Esophagus squamous epithelium (tissue), 5 donors: ENCODE measurements at places on chromosomes 4 and X.

DNA sequence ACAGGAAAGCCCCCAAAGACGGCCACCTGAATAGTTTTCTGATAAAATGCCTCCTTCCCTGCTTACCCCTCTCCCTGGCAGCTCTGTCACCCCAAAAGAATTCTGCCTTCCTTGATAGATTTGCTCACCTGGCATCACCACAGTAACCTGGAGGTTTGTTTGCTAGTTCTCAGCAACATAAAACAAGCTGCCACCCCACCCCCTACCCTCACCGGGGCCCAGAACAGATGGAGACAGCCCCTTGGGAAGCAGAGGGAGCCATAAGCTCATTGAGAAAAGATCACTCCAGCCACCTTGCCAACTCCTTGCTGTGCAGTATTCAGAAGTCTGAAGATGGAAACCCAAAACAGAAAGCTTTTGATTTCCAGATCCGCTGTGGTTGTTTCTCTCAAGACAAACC lies 108.6 kb downstream of the DHX15 start:
- no peak for DNase-seq

- DNase-seq: no peak
These were observed 196.2 kb downstream of the SNCA start for GRCh38 chr4:89640620-89641366.

DNA sequence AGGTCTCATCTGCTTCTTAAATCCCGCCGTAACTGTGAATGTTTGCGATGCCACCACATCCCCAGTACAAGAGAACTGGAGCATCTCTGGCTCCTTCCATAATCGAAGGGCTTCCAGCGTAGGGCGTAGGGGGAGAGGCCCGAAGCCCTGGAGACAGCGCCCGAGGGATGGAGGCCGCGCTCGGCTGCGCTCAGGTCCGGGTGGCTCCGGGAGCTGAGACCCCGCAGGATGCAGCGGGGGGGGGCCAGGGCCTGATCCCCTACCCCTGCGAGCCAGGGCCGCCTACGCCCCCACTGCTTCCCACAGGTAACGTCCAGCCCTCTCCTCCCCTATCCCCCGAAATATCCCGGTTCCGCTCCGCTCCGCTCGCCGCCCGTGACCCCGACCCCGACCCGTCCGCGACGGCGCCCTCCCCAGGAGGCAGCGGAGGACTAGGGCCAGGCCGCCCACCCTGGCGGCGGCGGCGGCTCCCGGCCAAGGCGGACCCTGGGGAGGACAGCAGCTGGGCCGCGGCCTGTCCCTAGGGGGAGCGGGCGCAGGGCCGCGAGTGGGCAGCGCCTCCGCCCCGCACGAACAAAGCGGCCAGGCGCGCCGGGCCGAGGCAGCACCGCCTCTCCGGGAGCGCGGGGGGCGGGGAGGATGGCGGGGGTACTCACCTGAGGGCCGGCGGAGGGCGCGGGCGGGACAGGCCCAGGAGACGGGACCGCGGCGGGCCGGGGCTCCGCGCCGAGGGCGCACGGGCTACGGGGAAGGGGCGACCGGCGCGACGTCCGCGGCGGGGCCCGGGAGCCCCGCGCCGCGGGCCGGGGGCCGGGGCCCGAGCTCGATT lies 723 bp downstream of the WDFY3 start:
- no peak for DNase-seq

GRCh38 chrX:14029039-14029424 lies 660 bp downstream of the GEMIN8 start:
- DNase-seq: no peak

GRCh38 chr4:22434895-22435294 lies 81.0 kb downstream of the ADGRA3 start:
- DNase-seq: no peak

DNA sequence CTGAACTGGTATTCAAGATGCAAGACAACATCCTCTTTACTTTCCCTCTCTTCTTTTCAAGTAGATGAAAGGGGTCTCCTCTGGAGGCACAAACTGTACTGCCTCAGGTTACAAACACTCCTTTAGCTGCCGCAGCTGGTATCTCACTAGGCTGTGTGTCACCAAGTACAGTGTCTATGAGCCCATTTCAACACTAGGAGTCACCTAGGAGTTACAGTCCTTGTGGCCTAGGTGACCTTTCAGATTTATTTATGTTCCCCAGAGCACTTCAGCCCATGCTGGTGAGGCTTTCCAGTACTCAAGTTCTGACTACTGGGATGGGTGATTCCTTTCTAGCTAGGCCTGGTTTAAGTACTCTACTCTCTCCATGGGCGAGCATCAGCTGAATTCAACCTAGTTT lies 32.4 kb upstream of the TMLHE start:
- DNase-seq: no peak

DNA sequence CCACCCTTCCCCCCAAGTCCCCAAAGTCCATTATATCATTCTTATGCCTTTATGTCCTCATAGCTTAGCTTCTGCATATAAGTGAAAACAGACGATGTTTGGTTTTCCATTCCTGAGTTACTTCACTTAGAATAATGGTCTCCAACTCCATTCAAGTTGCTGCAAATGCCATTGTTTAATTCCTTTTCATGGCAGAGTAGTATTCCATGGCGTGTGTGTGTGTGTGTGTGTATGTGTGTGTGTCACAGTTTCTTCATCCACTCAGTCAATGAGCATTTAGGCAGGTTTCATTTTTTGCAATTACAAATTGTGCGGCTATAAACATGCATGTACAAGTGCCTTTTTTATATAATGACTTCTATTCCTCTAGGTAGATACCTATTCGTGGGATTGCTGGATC lies 107.5 kb upstream of the GALNT7 start:
- no peak for DNase-seq

GRCh38 chr4:57163530-57164459 lies 53.6 kb upstream of the IGFBP7 start:
- DNase-seq: peak; percentile 8

DNA sequence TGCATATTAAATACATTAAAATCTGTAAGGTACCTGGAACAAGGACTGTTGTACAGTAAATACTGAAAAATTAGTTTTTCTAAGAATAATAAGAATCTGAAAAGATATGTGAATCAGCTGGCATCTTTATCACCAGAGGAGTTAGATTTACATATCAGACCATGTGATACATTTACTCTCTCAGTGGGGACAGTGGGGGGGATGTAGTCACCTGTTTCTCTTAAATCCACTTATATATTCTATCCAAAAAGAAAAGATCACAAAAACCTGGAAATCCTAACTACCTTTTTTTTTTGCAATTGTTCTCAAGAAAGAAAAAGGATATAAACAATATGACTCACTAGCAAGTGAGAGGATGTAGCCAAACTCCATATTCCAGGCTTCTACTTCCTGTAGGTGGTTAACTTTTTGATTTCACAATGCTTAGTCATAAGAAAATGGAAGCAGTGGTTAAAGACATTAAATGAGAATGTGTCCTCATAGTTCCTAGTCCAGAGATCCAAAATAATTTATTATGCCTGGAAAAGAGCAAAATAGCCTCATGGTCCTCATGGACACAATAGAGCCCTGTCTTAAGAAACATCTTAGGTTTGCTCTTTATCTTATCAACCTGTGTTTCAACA lies 22.5 kb upstream of the MYOZ2 start:
- no peak for DNase-seq

DNA sequence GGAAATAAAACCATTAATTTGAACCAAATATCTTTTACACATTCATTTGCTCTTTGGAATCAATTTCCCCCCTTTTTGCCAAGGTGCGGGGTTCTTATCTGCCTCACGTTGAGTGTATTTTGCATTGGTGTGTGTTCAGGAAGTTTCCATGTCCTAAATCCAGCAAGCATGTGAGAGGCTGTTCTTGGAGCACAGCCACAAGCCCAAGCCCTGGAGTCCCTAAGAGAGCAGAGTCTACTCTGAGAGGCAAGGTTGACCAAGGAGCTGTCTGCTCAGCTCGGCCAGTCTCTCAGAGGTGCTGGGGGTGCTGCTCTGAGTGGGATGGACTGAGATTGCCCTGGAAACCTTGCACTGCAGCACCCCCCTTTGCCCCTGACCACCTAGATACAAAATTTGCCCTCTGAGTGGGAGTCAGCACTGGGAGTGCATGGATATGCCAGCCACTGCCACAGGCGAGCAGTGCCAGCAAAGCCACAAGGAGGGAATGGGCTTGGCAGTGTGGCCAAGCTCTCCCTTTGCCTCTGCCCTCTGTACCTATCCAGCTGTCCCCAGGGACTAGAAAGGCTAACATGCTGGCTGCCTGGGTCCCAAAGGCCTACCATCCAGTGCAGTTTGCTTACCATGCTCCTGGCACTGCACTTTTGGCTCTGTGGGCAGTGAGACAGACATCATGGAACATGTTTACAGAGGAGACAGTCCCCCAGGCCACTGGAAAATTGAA lies 20.5 kb upstream of the FAM193A start:
- DNase-seq: no peak

DNA sequence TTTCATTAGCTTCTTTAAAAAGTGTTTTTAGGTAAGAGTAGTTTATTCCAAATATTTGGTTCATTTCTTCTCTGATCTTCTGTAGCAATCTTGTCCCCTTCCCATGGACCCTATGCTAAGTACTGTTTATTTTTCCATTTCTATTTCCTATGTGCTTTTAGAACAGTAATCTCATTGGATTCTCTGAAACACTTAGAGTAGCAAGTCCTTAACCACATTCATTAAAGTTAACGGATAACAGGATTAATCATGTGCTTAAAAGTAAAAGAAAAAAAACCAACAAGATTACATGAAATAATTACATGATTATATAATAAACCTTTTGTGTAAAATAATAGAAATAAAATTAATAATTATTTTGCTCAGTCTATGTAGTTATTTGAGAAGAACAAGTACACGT lies 929.7 kb downstream of the C4orf33 start:
- no peak for DNase-seq

- DNase-seq: no peak
These were observed 493.5 kb downstream of the IL15 start for GRCh38 chr4:142129931-142130330.

- no peak for DNase-seq
These were observed 453.0 kb downstream of the PCDH11X start for GRCh38 chrX:92232182-92232581.

DNA sequence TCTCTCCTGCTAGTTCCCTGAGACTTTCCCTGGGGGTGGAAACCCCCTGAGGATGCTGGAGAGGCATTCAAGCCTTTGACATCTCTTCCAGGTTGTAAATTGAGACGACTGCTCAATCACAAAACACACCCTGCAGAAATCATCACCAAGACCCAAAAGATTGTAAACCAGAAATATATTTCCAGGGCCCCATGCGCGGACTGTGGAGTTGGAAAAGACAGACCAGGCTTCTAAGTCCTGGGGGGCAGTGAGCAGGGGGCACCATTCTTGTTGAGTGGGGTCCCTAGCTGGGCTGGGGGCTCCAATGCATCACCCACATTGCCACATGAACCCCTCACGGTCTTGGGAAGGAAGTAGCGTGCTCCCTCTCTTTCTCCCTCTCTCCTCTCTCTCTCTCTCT lies 87.9 kb upstream of the C4orf50 start:
- no peak for DNase-seq

GRCh38 chr4:68021185-68021584 lies 57.9 kb upstream of the TMPRSS11A start:
- DNase-seq: no peak

DNA sequence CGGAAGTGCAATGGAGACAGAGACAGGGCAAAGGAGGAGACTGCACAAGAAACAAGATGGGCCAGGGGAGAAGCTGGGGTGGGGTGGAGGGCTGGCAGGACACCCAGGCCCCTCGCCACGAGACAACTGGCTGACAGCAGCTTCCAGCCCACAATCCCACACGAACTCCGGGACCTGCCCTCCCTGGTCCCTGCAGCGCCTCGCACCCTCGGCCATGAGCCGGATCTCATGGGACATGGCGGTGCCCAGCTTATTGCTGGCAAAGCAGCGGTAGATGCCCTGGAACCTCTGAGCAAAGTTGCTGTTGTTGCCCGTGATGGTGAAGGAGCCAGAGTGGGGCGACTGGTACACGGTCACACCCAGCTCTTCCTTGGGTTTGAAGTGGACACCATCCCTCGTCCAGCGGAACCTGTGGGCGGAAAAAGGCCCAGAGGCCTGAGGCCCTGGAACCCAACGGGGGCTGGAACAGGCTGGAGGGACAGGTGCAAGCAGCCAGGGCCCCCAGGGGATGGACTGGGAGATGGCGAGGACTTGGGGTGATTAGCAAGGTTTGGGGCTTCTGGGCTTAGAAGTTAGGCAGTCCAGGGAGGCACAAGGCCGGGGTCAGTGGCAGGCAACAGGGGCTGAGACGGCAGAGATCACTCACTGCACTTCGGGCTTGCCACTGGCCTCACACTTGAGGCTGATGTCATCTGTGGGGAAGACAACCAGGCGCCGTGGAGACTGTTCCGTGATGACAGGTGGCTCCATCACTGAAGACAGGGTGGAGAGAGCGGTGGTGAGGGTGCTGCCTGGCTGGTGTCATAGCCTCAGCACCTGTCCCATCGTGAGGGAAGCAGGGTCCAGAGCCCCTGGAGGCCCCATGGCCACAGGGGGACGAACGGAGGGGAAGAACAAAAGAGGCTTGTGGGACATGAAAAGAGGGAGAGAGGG lies 13.8 kb downstream of the L1CAM start:
- no peak for DNase-seq

DNA sequence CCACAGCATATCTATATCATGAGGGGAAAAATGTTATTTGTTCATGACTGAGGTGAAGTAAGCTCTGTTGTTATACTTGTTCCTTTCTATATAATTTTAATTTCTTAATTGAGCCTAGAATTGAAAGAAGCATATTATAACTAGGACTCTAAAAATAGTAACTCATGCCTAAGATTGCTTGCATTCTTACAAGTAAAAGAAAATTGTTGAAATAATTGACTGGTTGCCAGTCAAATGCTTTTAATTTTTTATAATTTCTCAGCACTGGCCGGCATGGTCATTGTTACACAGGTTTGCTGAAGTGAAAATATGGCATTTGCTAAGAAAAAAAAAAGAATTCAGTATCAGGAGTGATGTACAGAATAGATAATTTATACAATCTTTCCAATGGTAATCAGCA lies 104.8 kb downstream of the GASK1B start:
- DNase-seq: no peak

GRCh38 chrX:150293311-150294013 lies 69.7 kb upstream of the MAMLD1 start:
- no peak for DNase-seq

DNA sequence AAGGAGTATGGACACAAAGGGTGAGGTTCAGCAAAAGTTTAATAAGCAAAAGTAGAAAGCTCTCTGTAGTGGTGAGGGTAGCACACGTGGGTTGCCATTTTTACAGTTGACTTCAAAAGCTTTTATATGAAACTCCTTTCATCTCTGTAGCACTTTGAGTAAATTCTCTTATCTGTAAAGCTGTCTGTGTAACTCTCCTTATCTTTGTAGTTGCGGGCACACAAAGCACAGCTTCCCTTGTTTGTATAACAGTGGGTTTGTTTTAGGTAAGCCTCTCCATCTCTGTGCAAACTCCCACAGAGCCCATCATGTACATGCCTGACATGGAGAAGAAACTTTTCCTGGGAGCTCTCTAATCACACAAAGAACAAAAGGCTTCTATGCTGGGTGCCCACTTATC lies 325.9 kb upstream of the PABPC5 start:
- no peak for DNase-seq

DNA sequence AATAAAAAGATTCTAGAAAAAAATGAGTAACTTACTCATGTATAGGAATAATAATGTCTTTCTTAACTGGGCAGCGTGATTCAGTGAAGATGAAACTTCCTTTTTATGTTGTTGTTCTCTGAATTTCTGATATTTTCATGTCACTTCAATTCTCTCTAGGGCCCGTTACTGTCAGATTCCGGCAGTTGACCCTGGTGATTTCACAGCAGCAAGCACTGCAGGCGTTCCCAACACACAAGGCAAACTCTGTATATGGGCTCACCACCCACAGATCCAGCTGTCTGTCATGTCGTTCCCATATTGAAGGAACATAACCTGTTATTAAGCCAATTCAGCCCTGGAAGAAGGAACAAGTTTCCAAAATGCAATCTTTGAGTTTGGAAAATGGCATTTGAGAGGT lies 288.3 kb upstream of the GALNTL6 start:
- DNase-seq: no peak
